ENCODE measurements at places on chromosomes 2 and 18. TPM values are rescaled to one million over a fixed set of nuclear protein-coding genes. Genes with fewer than 3 reads are reported as not detected.
A peak's percentile ranks its signal among the peaks of the same experiment; 100 is the strongest.

The AGXT gene
- total RNA-seq, result not detected

The SLC9A4 gene
- total RNA-seq, result 0.09 TPM

DNA sequence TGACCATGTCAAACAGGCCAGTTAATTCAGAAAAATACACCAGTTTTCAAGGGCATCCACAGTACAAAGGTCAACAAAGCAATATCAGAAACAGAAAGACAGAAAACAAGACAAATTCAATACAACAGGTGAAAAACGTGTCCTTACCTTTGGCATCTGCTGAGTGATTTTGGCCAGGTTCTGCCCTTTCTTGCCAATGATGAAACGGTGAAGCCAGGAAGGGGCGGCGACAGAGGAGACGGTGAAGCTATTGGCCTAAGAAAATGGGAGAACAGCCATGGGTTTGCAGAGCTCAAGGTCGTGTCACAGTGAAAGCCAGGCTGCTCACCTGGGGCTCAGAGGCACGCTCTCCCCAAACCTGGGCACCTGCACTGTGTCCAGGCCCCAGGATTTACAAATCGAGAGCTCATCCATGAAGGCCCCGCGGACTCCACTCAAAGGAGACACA, 60.5 kb downstream of the HDLBP start:
- H3K36me3 ChIP-seq, result peaks cover 81% of the 10 kb centered on the region
- H3K4me1 ChIP-seq, result peaks cover 2% of the 10 kb centered on the region
- DNase-seq, result no peak

DNA sequence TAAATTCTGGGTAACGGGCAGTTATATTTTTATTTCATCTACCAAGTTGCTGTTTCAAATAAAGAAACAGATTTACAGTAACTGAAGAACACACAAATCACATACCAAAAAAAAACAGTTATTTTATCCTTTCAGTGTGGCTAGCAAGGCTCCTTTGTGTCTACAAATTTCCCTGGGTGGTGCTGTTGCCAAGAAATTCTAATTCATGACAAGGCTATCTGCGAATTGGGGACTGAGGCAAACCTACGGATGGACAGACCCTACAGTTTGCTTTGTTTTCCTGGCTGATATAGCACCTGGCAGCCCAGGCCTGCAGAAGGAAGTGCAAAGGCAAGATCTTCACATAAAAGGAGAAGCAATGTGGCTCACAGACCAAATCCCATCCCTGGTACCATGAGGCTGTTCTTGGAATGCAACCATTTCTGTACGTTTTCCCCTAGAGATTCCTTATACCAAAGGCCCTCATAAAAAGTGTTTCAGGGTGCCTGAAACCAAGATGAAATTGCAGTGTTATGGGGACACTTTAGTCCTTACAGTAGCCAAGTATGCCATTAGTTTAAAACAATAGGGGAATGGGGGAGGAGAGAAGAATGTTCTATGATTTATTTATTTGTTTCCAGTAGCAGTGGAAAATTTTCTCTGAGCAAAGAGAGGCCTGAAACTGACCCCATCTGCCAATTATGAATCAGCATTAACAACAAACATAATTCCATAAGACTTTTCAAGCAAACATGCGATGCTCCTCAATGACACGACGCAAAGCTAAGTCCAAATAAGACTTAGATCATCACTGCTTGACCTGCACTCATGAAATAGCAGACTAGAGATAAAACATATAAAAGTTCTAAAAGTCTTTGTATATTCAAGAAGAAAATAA, 4.3 kb downstream of the KLF7 start:
- no peaks in the 10 kb centered on the region for H3K27me3 ChIP-seq
- H3K36me3 ChIP-seq, result peaks cover 45% of the 10 kb centered on the region
- no peak for DNase-seq

DNA sequence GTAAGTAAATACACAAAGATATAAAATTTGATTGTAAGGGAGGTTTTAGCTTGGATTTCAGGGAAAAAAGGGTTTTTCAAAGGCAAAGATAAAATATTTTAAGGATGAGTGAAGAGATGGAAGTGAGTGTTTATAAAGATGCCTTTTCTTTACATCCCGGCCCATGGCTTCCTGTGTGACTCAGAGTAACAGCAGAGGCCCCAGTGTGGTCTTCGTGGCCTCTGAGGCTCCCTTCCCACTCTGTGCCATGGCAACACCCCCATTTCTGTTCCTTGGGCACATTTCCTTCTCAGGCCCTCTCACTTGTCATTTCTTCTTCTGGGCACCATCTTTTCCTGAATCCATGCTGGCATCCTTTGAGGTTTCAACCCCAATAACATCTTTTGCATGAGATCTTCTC, 92.6 kb upstream of the TMEM18 start:
- no peaks in the 10 kb centered on the region for H3K27me3 ChIP-seq
- DNase-seq, result no peak
- H3K4me1 ChIP-seq, result peaks cover 9% of the 10 kb centered on the region
- H3K4me3 ChIP-seq, result no peak overlapping the region
- H3K36me3 ChIP-seq, result no peaks in the 10 kb centered on the region

The NDUFS1 gene
- total RNA-seq, result 80.7 TPM

DNA sequence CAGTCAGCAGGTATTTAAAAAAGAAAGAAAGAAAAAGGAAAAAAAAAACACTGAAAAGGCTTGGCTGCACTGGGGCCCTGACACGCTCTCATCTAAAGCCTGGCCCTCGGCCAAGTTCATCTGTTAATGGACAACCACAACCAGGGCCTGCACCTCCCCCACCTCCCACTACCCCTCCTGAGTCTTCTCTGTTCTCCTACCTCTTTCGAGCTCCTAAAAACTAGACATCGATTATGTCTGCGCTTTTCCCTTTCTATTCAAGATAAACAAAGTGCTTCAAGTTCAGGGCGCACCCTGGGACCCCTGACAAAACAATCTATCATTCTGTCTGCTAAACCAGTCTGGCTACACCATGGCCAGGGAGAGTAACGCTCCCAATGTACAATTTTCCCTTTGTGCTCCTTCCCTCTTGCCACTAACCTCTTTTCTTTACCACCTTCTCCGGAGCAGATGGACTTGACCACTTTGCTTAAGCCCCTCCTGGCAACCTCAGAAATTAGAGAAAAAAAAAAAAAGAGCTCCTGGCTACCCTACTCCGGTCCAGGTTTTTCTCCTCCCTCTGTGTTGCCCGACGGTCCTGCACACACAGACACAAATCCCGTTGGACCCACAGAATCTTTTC, 22.7 kb downstream of the BCL11A start:
- H3K27me3 ChIP-seq, result peaks cover 51% of the 10 kb centered on the region
- H3K4me3 ChIP-seq, result no peak overlapping the region
- DNase-seq, result no peak
- H3K4me1 ChIP-seq, result peaks cover under 1% of the 10 kb centered on the region

GRCh38 chr18:28802546-28802945, 625.6 kb upstream of the CDH2 start:
- H3K4me1 ChIP-seq, result no peaks in the 10 kb centered on the region
- no peak overlapping the region for H3K27ac ChIP-seq
- no peak for DNase-seq
- no peaks in the 10 kb centered on the region for H3K36me3 ChIP-seq

GRCh38 chr2:206798000-206798399, 32.6 kb downstream of the FASTKD2 start:
- no peaks in the 10 kb centered on the region for H3K27me3 ChIP-seq
- DNase-seq, result no peak
- H3K27ac ChIP-seq, result no peak overlapping the region
- H3K36me3 ChIP-seq, result no peaks in the 10 kb centered on the region
- H3K4me1 ChIP-seq, result peaks cover 20% of the 10 kb centered on the region
- no peak overlapping the region for H3K4me3 ChIP-seq

The SCN7A gene
- total RNA-seq, result not detected

- H3K27ac ChIP-seq, result peak overlapping the region; percentile 90
- DNase-seq, result no peak
- peaks cover 75% of the 10 kb centered on the region for H3K4me1 ChIP-seq
- H3K36me3 ChIP-seq, result peaks cover 96% of the 10 kb centered on the region
Measured at GRCh38 chr2:230268606-230269243, 43.2 kb downstream of the SP140 start.

The VIL1 gene
- total RNA-seq, result not detected

- H3K4me1 ChIP-seq, result no peaks in the 10 kb centered on the region
- no peak overlapping the region for H3K4me3 ChIP-seq
- no peak overlapping the region for H3K27ac ChIP-seq
- peaks cover 2% of the 10 kb centered on the region for H3K27me3 ChIP-seq
- no peaks in the 10 kb centered on the region for H3K36me3 ChIP-seq
Measured at GRCh38 chr2:7279421-7279949, 362.3 kb downstream of the RNF144A start.

The TIMM21 gene
- total RNA-seq, result 48.3 TPM

DNA sequence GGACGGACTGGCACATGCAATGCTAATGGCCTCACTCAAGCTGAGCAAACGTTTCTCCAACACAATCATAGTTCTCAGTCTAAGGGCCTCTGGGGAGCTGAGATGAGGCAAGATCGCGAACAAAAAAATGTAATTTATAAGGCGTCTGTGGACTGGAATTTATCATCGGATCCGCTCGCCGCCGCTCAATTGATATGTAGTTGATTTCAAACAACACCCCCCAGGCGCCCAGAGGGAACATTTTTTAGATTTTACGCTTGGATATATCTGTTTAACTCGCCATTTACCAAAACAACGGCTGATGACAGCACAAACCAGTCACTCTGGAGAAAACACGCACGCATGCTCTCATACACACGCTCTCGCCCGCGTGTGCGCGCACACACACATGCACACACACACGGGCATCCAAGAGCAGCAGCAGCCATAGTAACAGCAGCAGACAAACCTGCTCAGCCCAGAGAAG, 335.8 kb downstream of the SMAD2 start:
- peaks cover 20% of the 10 kb centered on the region for H3K27me3 ChIP-seq
- no peaks in the 10 kb centered on the region for H3K36me3 ChIP-seq
- H3K4me3 ChIP-seq, result no peak overlapping the region

- no peak overlapping the region for H3K4me3 ChIP-seq
- H3K4me1 ChIP-seq, result peaks cover 31% of the 10 kb centered on the region
- peak overlapping the region; percentile 54 for H3K27ac ChIP-seq
- H3K27me3 ChIP-seq, result peaks cover 20% of the 10 kb centered on the region
Measured at GRCh38 chr2:46273225-46273863, 23.9 kb upstream of the EPAS1 start.

DNA sequence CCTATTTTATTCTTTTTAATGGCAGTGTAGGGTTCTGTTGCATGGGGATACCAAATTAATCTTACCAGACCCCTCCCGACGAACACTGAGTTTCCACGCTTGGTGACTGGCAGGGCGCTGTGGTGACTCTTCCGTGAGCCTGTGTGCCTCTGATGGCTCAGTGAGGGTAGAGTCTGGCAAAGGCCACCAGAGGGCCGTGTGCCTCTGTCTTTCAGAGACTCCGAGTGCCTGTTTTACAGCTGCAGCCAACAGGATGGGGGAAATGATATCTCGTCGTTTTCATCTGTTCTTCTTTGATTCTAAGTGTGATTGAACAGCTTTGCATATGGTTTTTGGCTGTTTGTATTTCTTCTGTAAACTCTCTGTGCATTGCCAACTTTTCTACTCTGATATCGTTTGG, 99.8 kb downstream of the ZNF236 start:
- H3K36me3 ChIP-seq, result peaks cover 54% of the 10 kb centered on the region
- H3K27ac ChIP-seq, result no peak overlapping the region
- peaks cover 21% of the 10 kb centered on the region for H3K4me1 ChIP-seq
- no peaks in the 10 kb centered on the region for H3K27me3 ChIP-seq

- H3K4me1 ChIP-seq, result peaks cover 4% of the 10 kb centered on the region
- H3K4me3 ChIP-seq, result peak overlapping the region; percentile 82
- peaks cover 36% of the 10 kb centered on the region for H3K27me3 ChIP-seq
- no peaks in the 10 kb centered on the region for H3K36me3 ChIP-seq
Measured at GRCh38 chr2:127107622-127107999, 657 bp upstream of the BIN1 start.

GRCh38 chr2:182827182-182827879, 39.1 kb downstream of the FRZB start:
- no peaks in the 10 kb centered on the region for H3K4me1 ChIP-seq
- H3K27ac ChIP-seq, result no peak overlapping the region
- no peak overlapping the region for H3K4me3 ChIP-seq
- peaks cover 17% of the 10 kb centered on the region for H3K27me3 ChIP-seq

DNA sequence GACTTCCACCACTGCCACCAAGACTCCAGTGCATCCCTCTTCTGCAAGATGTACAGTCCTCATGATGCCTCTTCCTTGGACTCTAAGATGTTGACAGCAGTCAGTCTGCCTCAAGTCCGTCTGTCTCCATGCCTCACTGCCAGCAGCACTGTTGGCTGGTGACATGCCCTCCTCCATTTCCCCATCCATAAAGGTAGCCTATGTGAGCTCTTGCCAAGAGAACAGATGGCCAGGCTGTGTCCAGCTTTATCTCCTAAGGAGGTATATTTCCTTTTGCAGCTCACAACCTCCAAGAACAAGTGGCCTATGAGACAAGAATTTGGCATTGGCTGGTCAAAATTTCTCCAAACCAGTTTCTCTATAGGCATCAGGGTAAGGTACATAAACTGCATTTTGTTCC, 149.3 kb upstream of the HNRNPA3 start:
- H3K27me3 ChIP-seq, result peaks cover 20% of the 10 kb centered on the region
- no peaks in the 10 kb centered on the region for H3K36me3 ChIP-seq
- DNase-seq, result no peak
- H3K4me1 ChIP-seq, result peaks cover 9% of the 10 kb centered on the region
- H3K4me3 ChIP-seq, result no peak overlapping the region
- H3K27ac ChIP-seq, result no peak overlapping the region

DNA sequence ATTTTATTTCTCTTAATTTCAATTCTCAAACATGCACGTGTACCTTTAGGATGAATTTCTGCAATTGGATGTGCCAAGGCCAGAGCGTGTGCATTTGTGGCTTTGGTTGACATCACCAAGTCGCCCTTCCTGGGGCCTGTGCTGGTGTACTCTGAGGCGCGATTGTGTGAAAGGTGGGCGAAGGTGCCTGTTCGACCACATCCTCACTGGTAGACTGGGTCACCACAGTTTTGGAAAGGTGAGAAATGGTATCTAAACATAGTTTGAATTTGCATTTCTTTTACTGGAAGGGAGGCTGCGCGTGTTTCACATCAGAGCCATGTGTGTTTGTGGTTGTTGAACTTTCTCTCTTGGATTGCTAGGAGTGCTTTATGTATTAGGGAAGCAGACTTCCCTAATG, 89.8 kb downstream of the LDLRAD4 start:
- H3K27me3 ChIP-seq, result no peaks in the 10 kb centered on the region
- H3K4me3 ChIP-seq, result no peak overlapping the region
- DNase-seq, result no peak
- H3K4me1 ChIP-seq, result peaks cover 35% of the 10 kb centered on the region
- peak overlapping the region; percentile 39 for H3K27ac ChIP-seq

The ABCG5 gene
- total RNA-seq, result 0.14 TPM

- DNase-seq, result no peak
- H3K4me1 ChIP-seq, result peaks cover 26% of the 10 kb centered on the region
- peaks cover 39% of the 10 kb centered on the region for H3K36me3 ChIP-seq
- no peak overlapping the region for H3K27ac ChIP-seq
- H3K4me3 ChIP-seq, result no peak overlapping the region
Measured at GRCh38 chr2:8509621-8510020, 172.2 kb upstream of the ID2 start.
